ENCODE measurements at places on chromosomes 1 and 21.

- DNase-seq: no peak
These were observed 16.7 kb downstream of the DDX59 start for GRCh38 chr1:200653022-200653462.

GRCh38 chr1:56908619-56909221 is 54.1 kb downstream of the C8A start:
- peak; percentile 3 for DNase-seq

DNA sequence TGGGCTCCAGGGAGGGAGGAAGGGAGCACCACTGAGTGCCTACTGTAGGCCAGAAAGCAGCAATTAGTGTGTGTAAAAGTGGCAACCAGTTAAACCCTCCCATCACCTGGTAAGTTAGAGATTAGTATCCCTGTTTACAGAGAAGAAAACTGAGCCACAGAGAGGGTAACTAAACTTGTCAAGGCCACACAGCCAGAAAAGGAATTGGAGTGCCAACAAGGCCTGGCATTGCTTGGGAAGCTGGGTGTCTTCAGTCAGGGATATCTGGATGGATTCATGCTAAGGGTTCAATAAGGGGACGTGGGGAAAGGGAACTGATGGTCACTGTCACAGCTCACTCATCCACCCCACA is 23.6 kb upstream of the ADGRB2 start:
- no peak for DNase-seq

GRCh38 chr21:38968887-38969543 is 163.3 kb downstream of the ETS2 start:
- no peak for DNase-seq
